ENCODE measurements at places on chromosomes 16 and 17.
A peak's percentile ranks its signal among the peaks of the same experiment; 100 is the strongest.

- DNase-seq = no peak
Measured at GRCh38 chr17:73783945-73784603, 139.8 kb upstream of the SDK2 start.

DNA sequence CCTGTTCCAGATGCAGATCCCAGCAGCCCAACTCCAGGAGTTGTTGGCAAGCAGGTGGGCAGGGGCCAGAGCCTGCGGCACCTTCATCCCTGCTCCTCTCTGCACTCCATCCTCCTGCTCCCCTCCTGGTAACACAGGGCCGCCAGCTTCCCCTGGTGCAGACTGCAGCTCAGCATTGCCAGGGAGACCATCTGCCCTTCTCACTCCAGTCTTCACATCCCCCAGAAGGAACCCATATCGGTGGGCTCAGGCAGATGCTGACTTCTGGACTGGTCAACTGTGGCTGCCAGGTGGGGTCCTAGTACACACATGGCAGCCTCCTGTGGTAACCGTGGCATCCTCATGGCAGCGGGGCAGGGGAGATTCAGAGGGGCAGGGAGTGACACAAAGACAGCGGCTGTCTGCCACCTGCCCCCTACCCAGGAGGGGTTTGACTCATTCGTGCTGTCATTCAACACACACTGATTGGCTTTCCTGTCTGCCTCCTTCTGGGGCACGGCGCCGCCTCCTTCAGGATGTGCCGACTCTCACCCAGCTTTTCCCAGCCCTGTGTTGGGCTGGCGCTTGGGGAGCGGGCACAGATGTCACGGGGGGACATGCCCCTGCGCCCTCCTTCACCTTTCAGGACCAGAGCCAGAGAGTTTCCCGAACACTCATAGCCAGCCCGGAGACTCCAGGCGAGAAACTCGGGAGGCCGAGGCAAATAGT, 120.9 kb downstream of the CMIP start:
- no peak for DNase-seq

- peak; percentile 19 for DNase-seq
Measured at GRCh38 chr16:12531937-12532336, 271.8 kb downstream of the CPPED1 start.

DNA sequence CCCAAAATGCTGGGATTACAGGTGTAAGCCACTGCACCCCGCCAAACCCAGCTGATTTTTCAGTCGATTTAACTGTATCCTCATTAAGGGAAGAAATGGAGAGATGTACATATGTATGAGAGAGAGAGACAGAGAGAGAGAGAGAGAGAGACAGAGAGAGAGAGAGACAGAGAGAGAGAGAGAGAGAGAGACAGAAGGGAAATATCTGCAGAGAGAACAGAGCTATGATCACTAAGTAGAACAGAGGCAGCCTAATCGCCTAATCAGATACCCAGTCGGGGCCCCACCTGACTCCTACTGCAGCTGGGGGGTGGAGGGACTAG, 70.0 kb downstream of the RBBP6 start:
- DNase-seq = no peak

DNA sequence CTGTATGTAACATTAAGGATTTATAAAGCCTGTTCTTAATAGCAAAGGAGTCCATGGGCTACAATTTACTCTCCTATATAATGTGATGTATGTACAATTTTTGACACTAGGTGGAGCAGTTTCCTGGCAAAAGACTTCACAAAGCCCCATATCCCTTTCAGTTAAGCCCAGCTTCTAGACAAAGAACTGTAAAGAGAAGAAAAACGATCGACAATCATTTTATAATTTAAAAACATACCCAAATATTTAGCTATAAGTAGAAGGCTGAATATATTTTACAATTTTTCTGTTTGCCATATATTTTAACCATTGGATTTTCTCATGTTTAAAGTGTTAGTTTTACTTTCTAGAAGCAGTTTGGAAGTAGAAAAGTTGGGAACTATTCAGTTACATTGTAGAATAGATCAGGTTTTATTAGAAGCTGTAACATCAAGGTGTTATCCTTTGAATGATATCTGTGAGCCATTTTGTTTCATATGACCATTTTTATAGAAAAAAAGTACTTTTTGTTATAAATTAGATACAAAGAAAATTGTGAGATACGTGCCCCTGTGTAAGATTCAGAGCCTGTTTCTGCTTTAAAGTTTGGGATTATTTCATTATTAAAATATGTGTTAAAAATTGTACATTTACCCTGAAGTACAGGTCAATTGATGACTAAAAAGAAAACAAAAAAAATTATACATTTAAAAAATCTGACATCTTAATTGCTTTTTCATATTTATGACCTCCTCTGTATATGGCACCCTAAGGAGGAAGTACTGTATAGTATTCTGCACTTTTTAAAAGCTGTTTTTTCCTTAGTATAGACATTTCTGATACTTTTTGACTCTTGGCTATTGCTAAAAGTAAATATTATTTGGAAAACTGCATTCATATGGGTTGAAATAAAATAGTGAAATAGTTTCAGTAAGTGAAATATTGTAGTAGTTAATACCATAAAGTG, 46.3 kb downstream of the VMP1 start:
- peak; percentile 79 for DNase-seq

GRCh38 chr16:87140211-87141200, 176.7 kb downstream of the C16orf95 start:
- no peak for DNase-seq

GRCh38 chr17:4514206-4514605, 15.5 kb downstream of the SPNS2 start:
- no peak for DNase-seq

DNA sequence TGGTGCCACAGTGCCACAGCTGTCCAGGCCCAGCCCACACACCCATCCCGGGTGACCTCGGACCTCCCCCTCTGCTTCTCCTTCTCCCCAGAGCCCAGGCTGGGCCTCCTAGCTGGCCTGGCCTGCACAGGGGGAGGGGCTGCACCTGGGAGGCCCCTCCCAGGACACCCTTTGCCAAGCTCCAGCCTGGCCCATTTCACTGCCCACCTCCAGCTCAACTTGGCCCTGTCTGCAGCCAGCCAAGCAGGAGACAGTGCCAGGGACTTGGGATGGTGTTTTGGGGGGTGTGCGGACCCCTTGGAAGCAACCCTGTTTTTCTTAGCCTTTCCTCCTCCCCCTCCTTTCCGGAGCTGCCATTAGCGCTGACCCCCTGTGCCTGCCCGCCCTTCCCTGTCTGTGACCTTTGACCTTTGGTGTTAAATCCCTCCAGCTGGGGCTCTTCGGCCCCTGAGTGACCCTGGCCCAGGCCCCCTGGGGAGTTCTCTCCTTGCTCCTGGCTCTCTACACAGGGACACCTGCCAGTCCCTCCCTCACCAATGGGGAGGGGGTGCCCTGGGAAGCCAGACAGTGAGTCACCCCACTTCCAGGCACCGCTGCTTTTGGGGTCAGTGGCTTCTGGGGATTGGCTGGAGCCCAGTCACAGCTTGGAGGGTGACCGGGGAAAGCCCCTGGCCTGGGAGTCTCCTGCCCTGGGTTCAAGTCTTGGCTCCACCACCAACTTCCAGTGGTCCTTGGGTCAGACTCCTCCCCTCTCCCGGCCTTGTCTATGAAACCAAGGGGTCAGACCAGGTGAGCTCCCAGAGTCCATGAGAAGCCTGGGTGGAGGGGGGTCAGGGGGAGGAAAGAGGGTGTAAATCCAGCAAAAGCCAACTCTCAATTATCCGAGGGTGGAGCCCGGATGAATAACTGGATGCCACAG, 1.9 kb downstream of the GLIS2 start:
- DNase-seq = no peak
